ENCODE measurements at places on chromosomes 4 and X.

- DNase-seq: peak; percentile 93
These were observed 10.9 kb upstream of the CLTRN start for GRCh38 chrX:15675490-15675921.

GRCh38 chr4:93203708-93204107 is 624.8 kb upstream of the ATOH1 start:
- no peak for DNase-seq

DNA sequence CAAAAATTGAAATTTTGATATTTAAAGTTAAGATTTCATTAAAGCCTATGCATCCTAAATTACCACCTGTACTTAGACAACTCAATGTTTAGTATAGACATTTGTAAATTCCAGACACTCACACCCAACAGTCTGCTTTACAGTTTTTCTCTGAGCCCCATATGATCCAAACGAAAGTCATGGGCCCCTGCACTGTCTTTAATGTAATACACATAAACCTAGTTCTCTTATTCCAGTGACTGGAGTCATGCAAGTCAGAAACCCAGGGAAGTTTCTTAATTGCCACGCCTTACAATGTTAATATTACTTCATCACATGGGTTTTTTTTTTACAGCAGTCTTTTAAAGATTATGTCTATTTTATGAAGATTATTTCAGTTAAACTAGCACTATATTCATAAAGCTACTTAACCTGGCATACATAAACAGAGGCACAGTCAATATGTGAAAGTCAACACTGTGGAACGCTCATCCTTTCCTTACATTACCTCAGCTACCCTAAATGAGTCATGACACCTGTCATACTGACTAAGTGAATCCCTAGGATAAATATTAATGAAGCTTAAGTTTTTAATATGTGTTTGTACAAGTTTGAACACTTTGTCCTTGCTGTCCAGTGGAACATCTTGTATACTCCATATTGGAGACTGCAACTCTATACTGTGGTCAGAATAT is 67.7 kb upstream of the H2AZ1 start:
- DNase-seq: no peak

- no peak for DNase-seq
These were observed 660 bp downstream of the WWC2 start for GRCh38 chr4:183099537-183100297.

All from colonic mucosa (tissue), 4 donors.